Activated CD4-positive, CD25-positive, alpha-beta regulatory T cell treated with anti-CD3 and anti-CD28 coated beads, Interleukin-2, amount 50 U/mL, for 24 hours (primary cell): ENCODE measurements at places on chromosomes 16 and 17.

DNA sequence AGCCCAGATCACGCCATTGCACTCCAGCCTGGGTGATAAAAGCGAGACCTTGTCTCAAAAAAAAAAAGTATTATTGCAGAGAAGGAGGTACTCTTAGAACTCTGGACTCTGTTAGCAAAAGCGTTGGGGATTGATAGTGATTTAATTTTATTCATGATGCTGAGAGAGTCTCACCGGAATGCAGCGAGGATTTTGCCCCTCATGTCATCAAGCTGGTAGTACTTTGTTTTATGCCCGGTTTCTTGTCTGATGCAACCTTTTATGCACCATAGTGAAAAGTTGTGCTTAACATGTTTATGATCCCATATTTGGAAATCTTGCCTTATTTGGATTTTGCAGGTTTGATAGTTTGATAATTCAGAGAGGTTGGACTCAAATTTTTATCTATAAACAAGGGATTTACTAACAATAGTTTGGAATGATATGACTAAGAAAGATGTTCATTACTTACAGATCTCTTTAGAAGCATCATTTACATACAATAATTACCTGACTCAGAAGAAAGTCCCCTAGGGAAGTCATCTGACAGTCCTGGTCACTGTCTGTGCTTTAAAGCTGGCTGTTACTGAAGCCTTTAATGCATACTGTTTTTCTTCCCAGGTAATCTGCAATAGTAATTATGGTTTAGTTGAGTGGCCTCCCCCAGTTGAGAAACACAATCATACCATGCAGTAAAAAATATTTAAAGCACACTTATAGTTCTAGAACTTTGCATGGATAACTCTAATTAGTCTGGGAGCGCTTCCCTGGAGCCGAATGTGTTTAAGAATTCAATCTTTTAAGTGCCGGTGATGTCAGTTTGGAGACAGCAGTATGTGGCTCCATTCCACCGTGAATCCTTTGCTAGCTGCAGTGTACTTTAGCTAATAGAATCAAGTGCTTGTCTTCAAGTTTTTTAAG is 120.9 kb downstream of the PRKCA start:
- ATAC-seq: no peak

- ATAC-seq: no peak
Measured at GRCh38 chr17:18992454-18993130, 12.0 kb downstream of the FAM83G start.

DNA sequence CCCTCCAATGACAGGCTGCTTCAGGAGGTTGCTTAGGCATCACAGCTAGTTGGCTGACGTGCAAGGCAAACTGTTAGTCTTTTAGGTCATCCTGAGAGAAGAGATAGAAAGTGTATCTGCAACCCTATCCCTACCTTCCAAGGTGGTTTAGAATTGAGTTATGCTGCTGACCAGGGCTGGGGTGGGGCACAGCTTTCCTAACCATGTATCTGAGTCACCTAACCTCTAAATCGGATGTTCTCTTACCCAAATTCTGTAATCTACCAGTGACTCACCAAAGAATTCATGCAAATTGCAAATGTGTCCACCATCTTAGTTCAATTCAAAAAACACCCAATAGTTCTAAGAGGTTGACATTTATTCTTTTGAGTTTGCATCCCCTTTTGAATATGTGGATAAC is 107.2 kb upstream of the DYNLRB2 start:
- no peak for ATAC-seq

DNA sequence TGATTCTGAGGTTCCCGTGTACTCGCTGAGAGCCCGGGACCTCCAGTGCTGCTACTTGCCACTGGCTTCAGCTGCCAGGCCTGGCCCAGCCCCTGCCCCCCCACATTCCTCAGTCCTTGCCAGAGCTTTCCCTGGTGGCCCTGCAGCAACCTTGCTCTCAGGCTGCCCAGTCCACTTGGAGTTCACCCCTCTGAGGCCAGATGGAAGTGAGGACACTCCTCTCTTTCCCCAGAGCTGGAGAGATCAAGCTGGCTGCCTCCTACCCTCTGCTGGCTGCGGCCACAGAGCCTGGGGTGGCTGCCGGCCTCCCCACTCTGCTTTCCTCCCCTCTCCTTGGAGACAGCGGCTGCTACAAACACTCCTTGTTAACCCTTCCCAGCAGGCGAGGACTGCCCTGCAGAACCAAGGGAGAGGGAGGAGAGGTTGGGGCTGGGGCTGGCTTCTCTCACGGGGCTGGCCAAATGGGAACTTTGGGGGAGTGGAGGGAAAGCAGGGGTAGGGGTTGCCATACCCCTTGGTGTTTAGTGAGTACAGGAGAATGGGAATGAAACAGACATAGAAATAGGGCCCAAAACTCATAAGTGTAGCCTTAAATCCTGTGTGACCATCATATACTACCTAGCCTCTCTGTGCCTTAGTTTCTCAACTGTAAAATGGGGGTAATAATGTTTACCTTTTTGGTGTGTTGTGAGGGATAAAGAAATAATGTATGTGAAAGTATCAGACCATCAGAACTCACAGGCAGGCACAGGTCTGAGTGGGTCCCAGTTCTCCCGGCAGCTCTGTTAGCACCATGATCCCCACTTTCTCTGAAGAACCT is at the start of gene GAS2L2:
Gene GAS2L2 (minus strand): TSS at position 295 of the 820 bp plus-strand sequence. CDS start 389 bp downstream, outside the sequence.
- no peak for ATAC-seq

DNA sequence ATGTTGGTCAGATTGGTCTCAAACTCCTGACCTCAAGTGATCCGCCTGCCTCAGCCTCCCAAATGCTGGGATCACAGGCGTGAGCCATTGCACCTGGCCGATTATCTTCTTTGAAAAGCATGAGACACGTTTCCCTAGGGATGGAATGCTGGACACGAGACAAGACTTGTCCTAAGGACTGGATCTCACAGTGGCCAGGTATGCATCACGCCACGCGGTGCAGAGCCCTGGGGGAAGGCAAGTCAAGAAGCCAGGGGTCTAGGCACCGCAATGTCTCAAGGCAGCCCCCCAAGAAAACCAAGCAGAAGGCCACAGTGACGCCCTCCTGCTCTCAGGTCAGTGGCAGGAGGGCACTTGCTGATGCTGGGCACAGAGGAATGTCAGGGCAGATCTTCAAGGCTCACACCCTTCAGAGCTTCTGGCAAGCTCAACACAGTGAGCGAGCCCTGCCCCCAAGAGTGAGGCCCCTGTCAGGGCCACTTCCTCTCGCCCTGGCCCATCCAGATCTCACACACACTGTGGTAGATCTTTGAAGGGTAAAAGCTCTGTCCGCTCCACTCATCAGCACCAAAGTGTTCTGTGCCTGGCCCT is 134.7 kb downstream of the ZNF778 start:
- ATAC-seq: no peak

DNA sequence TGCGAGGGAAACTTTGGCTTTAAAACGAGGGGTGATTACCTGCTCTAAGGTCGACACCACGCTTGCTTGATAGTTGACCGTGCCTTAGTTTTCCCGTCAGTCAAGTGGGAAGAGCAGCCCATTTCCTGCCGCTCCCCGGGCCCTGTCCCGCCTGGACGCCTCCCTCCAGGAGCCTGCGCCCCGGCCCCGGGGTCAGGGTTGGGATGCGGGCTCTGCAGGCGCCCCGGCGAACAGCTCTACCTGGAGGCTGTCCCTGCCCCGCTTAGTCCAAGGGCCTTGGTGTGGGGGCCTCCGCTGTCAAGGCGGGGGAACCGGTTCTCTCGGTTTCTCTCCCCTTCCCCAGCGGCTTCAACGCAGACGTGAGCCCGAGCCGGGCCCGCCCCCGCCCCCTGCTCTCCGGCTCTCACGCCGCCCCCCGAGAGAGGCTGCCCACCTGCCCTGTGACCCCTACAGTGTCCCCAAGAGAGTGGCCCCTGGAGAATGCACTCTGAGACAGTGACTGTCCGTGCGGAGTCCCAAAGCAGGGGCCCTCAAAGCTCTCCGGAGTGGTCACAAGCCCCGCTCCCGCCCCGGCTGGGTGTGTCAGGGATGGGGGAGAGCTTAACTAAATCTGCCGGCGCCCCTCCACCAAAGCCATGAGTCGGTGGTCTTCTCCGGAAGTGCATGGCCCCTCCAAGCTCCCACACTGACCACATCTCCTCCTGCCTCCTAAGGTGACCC is 117.4 kb upstream of the SMURF2 start:
- ATAC-seq: no peak

DNA sequence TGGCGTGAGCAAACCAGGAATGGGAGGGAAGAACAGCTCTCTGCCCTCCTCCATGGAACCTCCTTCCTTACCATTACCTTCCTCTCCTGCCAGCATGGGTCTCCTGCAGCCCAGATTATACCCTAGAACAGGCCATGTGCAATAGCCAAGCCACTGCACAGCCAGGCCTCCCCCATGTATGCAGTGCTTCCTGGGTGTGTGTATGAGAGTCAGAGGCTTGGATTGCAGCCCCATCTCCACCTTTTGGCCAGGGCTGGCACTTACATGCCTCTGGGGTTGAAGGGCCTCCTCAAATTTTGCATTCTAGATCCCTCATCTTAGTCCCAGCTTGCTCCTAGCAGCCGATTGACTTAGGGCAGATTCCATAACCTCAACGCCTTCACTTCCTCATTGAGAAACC is 133.7 kb downstream of the GSG1L start:
- no peak for ATAC-seq

GRCh38 chr17:73067075-73067474 is 25.4 kb downstream of the SLC39A11 start:
- ATAC-seq: no peak

GRCh38 chr16:57626420-57627170 is 1.8 kb upstream of the ADGRG1 start:
- ATAC-seq: no peak

DNA sequence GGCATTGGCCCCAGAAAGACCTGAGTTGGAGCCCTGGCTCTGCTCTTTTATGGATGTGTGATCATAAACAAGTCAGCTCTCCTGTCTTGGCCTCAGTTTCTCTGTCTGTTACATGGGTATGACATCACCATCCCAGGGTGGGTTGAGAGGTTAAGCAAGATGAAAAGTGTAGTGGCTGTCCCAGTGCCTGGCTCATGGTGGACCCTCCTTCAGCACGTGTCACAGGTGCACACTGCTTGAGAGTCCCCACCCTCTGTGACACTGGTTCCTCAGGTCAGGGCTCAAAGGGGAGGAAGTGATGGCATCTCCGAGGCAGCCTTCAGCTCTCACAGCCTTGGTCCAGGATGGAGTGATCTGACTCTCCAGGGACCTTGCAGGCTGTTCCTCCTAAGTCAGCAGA is 218.4 kb downstream of the HAPSTR1 start:
- no peak for ATAC-seq

DNA sequence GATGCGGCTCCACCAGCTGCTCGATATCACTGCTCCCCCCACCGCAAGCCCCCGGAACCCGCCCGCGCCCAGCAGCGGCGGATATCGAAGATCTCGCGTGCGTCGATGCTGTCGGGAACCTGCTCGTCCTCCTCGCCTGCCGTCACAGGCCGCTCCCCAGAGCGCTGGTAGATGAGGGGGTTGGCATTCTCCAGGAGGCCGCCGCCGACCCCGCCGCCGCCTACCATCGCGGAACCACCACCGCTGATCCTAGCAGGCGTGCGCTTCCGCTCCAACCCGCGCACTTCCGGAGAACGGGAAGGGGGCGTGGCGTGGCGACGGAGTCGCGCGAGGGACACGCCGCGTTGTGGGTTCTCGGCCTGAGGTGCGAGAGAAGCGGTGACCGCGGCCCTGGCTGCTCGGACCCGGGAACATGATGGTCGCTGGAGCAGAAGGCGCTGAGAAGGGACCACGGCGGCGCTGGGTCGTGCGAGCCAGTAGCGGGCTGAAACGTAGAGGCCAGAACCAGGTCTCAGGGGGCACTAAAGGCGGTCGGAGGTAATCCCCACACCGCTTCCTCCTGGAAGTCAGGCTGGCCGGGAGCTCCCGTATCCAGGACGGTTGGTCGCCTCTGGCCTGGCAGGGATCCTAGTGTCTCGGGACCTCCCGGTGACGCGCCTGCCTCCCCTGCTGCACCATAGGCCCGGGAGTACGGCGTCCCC is at the start of gene CIAO2B:
Gene CIAO2B (minus strand): TSS at position 265 of the 701 bp plus-strand sequence. CDS start 38 bp downstream, at position 227.
- peak; percentile 86 for ATAC-seq

GRCh38 chr16:3188675-3188924 is 596 bp downstream of the OR1F1 start:
- no peak for ATAC-seq

DNA sequence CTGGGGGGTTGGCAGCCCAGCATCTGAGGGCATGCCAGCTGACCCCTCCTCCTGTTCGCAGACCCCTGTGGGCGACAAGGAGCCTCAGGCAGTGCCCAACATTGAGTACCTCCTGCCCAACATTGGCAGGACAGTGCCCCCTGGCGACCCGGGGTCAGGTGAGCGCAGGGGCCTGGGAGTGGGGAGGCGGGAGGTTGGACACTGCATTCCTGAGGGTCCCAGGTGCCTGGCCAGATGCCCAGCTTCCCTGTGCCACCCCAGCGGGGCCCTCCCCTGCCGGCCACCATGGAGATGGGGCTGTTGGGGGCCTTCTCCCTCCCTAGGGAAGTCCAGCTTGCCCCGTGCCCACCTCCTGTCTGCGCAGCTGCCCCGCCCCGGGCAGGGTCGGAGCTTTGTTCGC is 70.1 kb downstream of the ARHGAP23 start:
- ATAC-seq: no peak

DNA sequence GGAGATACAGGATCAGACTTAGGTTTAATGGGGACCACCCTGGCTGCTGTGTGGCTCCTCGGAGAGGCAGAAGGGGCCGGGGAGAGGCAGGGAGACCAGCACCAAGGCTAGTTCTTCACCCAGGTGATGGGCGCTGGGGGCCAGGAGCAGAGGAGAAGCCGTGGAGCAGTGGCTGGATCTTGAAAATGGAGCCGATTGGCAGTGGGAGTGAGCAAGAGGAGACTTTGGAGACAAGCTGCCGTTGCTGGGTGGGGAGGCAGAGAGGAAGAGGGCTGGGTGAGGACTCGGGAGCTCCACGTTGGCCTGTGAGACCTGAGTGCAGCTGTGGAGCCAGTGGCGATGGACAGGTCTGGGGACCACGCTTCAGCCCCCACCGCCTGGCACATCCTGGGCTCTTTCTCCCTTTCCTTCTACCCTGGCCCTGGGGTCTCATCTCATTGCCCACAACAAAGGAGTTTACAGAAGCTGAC is 9.0 kb downstream of the RAB11FIP4 start:
- ATAC-seq: no peak

- no peak for ATAC-seq
Measured at GRCh38 chr17:66580184-66580955, 254.5 kb upstream of the CACNG5 start.
